Activated CD8-positive, alpha-beta memory T cell treated with anti-CD3 and anti-CD28 coated beads for 1 hour (primary cell): ENCODE measurements at places on chromosomes 3 and 15.

DNA sequence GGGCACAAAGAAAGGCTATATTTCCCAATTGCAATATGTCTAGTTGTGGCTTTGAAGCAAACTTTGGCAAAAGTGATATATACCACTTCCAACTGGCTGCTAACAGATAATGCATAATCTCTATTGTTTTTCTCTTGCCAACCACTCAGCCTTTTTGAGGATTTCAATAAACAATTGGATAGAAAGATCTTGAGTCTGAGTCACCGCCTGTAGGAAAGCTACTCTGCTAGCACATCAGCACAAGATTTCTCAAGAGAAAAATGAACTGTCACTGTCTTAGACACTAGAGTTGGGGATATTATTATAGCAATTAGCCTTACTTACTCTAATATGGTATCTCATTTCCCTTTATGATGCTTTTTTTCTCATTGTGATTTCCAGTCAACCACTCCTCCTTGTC lies 119.7 kb downstream of the SST start:
- no peak for DNase-seq

DNA sequence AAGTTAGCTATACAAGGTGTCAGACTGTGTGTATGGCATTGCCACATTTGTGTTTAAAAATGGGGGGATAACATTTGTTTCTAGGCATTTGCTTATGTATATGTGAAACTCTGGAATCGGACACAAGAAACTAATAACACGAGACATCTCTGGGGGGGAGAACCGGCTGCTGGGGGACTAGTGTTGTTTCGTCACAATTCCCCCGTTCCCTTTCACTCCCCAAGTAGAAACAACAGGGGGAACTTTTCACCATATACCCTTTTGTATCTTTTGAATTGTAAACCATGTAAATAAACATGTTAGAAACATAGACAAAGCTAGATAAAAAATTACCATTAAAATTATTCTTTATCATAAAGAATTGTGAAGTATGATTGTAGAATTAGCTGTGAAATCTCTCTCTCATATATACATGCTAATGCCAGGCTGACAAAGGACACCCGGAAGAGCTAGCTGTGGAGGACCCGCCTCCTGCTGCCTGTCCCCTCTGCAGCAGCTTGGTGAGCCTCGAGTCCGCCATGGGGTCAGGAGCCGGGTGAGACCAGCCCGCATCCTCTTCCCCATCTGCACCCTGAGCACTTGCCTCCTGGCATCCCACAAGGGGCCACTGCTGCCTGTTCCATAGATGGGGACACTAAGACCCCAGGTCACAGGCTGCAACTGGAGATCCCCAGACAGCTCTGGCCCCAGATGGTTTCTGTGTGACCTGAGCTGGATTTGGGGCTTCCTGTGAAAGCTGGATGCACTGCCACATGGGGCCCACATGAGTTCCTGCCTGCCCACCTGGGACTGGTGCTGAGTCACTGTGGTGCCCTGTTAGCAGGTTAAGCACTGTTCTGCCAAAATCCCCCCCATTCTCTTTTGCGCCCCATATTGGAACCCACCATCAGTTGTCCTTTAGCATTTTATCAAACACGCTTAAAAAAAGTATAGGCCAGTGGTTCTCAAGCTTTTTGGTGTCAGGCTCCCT lies 91.6 kb downstream of the IQSEC1 start:
- DNase-seq, result no peak

GRCh38 chr3:52443268-52443610 lies 1.7 kb downstream of the SEMA3G start:
- no peak for DNase-seq

GRCh38 chr3:10247679-10248183 lies 528 bp upstream of the TATDN2 start:
- DNase-seq, result no peak

GRCh38 chr15:40420793-40421192 lies 15.2 kb downstream of the IVD start:
- DNase-seq, result no peak

DNA sequence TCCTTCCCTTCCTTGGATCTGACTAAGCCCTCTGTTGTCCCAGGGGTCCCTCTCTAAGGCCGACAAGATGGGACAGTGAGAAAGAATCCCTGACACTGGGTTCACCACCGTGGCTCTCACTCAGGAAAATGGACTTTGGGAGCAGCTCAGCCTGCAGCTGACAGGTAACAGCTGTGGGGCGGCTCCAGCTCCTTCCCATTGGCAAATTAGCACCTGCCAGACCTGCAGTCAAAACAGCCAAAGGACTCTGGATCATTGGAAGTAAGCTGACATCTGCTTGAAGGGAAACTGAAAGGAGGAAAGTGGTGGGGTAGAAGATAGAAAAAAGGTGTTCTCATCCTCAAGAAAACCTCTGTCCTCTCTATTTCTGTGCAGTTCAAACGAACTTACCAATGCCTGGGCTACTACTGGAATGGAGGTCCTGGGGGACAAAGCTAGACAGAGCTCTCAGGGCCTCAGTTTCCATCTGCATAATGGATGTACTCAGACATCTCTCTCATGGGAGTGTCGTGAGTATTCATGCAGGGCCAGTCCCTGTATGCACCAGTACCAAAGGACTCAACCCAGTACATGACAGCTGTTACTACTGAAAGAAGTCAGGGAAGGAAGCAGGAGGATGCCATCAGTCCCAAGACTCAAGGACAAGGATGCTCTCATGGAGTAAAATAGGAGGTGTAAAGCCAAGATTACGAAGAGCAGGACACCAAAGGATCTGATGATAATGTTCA lies 53.6 kb upstream of the DCLK3 start:
- no peak for DNase-seq

DNA sequence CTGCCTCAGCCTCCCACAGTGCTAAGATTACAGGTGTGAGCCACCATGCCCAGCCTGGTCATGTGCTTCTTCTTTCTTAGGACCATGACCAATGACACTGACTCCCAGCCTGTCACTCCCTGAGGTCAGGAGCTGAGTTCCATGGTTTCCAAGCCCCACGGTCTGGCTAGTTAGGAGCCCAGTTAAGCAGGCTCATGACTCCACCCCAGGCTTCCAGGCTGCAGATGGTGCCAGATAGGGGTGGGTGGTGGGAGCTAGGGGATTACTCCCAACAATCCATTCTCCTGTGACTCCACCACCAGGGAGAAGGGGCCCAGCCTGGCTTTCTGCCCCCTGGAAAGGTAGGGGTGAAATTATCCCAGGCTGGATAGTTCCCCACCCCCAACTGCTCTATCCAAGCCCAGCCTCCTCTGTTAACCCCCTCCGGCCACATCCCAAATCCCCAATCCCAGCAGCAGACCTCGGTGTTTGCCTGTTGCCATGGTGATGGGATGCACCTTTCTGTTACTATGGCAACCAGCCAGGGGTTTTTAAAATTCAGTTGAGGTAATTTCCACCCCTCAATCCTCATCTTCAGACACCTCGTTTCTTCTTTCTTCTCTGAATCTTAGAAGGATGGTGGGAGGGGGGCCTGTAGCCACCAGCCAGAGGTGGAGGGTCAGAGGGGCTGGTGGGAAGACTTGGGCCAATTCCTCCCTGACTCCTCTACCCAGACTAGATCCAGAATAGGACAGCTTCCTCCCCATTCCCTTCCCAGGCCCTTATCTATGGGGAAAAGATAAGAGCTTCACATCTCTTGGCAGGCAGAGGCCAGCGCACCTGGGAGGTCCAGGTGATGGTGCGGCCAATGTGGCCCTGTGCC lies 22.5 kb upstream of the SEMA3F start:
- DNase-seq, result no peak

- DNase-seq, result no peak
These were observed 340.4 kb upstream of the KCNMB2 start for GRCh38 chr3:178195824-178196223.

DNA sequence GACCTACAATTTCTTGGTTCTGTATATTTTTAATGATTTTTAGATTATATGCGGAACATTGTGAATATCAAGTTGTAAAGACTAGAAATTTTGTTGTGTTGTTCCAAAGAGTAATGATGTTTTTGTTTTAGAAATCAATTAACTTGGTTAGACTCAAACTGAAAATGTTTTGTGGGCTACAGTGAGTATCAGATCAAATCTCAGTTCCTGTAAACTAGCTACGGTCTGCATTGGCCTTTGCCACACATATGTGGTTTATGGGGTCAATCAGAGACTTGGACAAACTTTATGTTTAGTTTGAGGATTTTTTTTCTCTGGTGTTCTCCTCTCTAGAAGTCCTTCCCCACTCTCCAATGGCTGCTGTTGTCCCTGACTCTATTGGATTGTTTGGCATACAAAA lies 308.0 kb upstream of the THRB start:
- no peak for DNase-seq

DNA sequence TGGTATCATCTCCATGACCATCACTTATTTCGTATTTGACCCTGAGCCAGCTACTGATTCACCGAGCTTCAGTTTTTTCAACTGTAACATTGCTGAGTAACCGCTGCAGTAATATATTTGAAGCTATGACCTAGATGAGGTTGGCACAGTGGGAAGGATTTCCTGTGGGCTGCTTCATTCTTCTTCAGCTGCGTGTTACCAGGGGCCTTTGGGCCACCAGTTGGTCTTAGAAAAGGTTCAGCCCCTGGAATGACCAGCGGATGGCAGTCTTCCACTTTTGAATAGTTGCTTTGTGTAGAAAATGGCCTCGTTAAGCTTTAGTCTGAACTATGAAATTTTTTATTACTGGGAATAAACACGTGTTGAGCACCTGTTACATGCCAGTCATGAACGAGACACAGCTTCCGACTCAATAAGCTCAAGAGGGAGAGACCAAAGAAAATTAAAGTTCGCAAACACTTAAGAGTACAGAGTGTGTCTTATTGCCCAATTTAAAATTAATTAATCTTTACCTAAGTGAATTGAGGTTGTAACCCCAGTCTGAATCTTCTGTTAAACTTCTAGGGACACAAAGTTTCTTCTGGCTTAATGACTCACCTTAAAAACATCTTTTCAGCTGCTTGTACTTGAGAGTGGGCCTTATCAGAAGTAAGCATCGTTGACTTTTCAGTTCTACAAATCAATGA lies 57.6 kb upstream of the NR2E3 start:
- no peak for DNase-seq

GRCh38 chr3:189393598-189393997 lies 221.8 kb downstream of the TPRG1 start:
- no peak for DNase-seq

DNA sequence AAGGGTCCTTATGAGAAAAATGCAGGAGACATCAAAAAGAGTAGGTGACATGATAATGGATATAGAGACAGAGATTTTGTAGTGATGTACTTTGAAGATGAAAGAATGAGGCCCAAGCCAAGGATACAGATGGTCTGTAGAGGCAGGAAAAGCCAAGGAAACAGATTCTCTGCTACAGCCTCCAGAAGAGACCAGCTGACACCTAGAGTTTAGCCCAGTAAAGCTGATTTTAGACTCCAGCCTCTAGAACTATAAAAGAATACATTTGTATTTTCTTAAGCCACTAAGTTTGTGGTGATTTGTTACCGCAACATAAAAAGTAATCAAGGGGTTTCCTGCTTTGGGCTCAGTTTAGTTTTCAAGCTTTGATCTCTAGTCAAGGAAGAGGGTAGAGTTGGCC lies 64.8 kb downstream of the STRIT1 start:
- DNase-seq, result no peak

GRCh38 chr15:53400986-53401385 lies 358.5 kb downstream of the WDR72 start:
- DNase-seq, result no peak
